ENCODE measurements at places on chromosomes 16 and 17. TPM values are rescaled to one million over a fixed set of nuclear protein-coding genes. Genes with fewer than 3 reads are reported as not detected.

Gene TRAF7
- total RNA-seq: 43.9 TPM

- peaks cover 9% of the 10 kb centered on the region for H3K36me3 ChIP-seq
- no peak for DNase-seq
- H3K27me3 ChIP-seq: no peaks in the 10 kb centered on the region
- no peaks in the 10 kb centered on the region for H3K4me1 ChIP-seq
- H3K4me3 ChIP-seq: no peak overlapping the region
These were observed 113.3 kb downstream of the VPS53 start for GRCh38 chr17:601244-601925.

GRCh38 chr16:71885261-71885650 is 1.3 kb upstream of the ZNF821 start:
- no peaks in the 10 kb centered on the region for H3K27me3 ChIP-seq
- no peak overlapping the region for H3K27ac ChIP-seq
- peaks cover 21% of the 10 kb centered on the region for H3K4me1 ChIP-seq
- DNase-seq: no peak

- no peaks in the 10 kb centered on the region for H3K27me3 ChIP-seq
- no peak for DNase-seq
- H3K36me3 ChIP-seq: no peaks in the 10 kb centered on the region
- H3K4me3 ChIP-seq: no peak overlapping the region
- H3K27ac ChIP-seq: no peak overlapping the region
- no peaks in the 10 kb centered on the region for H3K4me1 ChIP-seq
These were observed 30.3 kb downstream of the MEOX1 start for GRCh38 chr17:43631429-43631828.

DNA sequence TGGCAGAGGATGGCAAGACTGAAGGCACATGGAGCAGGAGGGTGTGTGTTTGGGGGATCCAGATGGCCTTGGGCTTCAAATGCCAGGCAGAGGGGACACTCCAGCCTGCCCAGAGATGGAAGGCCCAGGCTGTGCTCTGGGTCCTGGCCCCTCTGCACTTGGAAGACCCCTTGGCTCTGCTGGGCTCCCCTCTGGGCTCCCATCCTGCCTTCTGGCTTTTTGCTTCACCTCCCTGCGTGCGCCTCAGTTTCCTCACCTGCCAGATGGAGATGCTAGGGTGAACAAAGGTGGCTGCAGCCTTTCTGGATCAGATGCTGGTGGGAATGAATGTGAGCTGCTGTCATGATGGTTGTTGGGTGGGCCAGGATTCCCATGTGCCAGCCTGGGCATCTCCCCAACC is 3.0 kb downstream of the SNN start:
- H3K27me3 ChIP-seq: no peaks in the 10 kb centered on the region
- no peak for DNase-seq
- no peak overlapping the region for H3K4me3 ChIP-seq
- peaks cover 36% of the 10 kb centered on the region for H3K4me1 ChIP-seq
- H3K27ac ChIP-seq: no peak overlapping the region

Measured in T-cell (primary cell).